ENCODE measurements at places on chromosomes 6 and 20. TPM values are rescaled to one million over a fixed set of nuclear protein-coding genes. Genes with fewer than 3 reads are reported as not detected.

DNA sequence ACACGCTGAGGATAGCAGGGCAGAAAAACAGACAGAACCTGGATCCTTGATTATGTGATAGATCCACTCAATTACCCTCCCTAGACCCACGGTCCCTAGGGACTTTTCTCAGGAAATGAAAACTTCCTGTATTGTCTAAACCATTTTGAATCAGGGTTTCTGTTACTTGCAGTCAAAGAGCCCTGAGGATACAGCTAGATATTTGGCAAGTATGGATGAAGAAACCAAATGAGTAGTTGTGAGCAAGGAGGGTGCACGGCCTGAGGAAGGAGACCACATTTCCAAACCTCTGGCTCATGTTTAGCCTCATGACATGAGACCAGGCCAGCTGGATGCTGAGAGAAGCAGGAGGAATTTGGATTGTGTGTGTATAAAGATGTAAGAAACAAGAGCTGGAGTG is 91.6 kb downstream of the MRPL14 start:
- no peak for DNase-seq

DNA sequence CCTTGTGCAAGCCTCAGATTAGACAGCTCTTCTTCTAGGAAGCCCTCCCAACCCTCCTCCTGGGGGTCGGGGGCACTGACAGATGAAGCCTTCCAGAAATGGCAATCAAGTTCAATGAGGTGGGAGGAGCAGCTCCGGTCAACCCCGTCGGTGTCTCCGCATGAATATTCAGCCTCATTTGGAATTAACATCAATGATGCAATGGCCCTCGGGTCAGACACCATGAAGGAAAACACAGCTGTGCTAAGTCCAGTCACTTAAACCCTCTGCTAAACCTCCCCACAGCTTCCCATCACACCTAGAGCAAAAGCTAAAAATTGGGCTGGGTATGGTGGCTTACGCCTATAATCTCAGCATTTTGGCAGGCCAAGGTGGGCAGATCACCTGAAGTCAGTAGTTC is 36.5 kb downstream of the ZNF217 start:
- no peak for DNase-seq

DNA sequence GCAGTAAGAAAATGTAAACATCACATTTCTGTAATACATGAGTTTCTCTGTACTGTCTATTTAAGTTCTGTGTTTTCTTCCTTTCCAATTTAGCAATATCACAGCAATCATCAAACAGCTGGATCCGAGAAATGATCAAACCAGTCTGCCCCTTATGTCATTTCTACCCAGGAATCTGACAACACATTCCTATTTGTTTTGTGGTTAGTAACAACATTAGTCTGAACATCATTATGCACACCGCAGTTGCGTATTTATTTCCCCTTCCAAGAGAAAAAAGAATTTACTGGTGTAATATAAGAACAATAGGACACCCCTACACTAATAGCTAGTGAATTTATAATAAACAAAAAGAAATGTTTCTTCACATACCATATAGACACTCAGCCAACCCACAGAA is 179.5 kb downstream of the BTBD9 start:
- no peak for DNase-seq

- DNase-seq, result peak; percentile 35
These were observed 621 bp downstream of the NOL7 start for GRCh38 chr6:13615792-13616120.

DNA sequence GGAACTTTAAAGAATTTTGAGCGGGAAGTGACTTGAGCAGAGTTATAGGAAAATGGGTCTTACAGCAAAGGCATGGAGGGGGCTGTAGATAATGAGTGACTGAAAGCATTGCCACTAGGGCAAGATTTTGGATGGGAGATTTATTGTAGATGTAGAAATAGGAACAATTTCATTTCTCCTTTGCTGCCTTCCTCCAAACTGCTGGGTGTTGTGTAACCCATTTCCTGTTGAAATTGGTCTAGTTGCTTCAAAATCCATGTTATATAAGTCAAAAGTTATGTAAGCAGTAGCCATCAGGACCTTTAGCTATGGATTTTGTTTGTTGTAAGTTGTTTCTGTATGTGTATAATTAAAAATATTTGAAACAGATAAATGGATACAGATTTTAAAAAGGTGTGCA is 11.1 kb downstream of the YWHAB start:
- DNase-seq, result no peak

DNA sequence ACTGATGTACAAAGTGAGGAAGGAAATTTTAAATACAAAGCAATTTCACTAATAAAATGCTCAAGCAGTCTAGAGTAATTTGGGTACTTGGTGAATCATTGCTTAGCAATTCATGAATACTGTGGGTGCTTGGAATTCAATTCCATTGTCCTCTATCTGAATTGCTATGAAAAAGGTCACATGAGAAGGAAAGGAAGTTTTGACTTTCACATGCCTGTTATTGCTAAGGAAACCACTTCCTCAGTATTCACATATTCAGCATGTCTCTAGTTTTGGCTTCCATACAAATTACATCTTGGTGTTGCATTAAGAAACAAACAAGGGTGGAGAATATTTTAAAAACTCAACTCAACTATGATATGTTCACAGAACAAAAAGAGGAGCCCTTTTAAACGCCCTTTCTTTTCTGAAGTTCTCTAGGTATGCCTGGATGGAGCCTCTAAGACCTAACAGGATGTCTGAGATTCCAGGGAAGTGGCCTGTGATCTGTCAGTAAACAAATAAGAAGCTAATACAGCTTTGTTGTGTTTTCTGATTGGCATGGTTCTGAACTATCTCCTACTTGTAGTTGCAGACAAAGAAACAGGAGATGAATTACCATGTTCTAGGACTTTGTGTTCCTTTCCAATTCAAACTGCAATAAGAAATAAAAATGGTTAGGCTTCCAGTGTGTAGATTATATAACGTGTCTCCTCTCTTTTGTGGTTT is 190.4 kb downstream of the OGFRL1 start:
- DNase-seq, result no peak

DNA sequence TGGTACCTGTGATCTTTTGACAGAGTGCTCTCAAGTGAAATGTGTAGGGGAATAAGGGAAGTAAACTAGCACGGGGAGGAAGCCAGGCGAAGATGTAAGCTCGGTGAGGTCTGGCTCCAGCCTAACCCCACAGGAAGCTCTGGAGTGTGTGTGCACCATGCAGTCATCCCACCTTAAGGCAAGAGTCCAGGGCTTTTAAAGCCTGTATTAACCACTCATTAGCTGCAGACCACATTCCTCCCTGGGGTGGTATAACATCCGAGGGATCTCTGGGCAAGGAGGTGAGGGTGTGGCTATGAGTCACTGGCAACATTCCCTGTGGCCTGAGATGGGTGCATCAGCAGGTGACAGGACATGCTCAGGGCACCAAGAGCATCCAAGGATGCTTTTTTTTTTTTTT is 12.5 kb upstream of the RANBP9 start:
- DNase-seq, result no peak

DNA sequence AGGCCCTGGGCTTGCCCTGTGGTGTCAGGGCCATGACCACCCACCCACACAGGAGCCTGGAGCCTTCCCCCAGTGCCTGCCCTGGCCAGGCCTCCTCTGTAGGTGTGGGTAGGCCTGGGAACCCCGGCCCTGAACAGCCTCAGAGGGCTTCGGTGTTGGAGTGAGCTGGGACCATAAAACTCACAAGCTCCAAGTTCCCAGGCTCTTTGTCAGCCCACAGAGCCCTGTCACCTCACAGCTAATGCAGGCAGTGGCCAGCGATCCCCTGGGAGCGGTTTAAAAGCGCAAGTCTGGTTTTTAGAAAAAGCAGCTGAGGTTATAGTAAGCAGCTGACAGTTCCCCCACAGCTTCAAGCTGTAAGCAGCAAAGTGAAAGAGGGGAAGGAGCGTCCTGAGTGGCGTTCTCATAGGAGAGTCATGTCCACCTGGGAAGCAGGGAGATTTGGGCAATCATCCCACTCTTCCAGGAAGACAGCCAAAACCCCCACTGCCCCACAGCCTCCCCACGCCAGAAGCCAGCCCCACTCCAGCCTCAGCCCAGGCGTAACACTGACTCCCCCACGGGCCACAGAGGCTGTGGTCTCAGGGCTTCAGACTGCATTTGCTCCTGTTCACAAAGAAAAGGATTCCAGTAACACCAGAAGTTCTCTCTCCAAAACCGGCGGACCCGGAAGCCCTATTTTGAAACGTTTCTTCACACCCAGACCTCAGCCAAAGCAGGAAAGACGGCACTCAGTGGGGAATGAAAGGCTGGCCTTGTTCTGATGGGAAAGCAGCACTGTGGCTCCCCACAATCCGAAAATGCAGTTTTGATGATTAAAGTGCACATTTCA is 34.3 kb upstream of the FOXC1 start:
- DNase-seq, result no peak

GRCh38 chr6:158503846-158504245 is 56.0 kb upstream of the TMEM181 start:
- no peak for DNase-seq

DNA sequence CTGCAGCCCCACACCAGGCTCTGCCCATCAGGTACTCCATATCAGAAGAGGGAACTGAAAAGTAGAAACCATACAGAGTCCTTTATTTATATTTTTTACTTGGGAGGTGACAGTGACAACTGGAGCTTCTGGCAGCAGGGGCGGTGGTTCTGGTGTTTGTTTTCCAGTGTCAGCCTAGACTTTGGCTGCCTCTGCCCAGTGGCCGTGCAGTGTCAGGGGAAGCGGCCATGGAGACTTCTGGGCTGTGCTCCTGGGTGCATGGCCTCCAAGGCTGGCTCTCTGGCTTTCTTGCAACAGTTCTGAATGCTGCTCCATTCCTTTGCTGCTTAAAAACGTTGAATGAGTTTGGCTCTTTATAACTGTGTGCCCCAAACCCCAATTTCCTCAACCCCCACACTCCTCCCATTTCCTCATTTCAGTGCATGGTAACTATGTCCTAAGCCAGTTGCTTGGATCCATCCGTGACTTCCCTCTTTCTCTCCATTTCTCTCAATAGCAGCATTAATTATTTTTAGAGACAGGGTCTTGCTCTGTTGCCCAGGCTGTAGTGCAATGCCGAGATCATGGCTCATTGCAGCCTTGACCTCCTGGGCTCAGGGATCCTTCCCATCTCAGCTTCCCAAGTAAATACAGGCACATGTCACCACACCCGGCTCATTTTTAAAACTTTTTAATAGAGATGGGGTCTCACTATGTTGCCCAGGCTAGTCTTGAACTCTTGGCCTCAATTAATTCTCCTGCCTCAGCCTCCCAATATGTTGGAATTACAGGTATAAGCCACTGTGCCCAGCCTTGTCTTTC is 141.1 kb upstream of the SGK1 start:
- DNase-seq, result no peak

GRCh38 chr6:21524201-21524600 is 69.3 kb upstream of the SOX4 start:
- no peak for DNase-seq

DNA sequence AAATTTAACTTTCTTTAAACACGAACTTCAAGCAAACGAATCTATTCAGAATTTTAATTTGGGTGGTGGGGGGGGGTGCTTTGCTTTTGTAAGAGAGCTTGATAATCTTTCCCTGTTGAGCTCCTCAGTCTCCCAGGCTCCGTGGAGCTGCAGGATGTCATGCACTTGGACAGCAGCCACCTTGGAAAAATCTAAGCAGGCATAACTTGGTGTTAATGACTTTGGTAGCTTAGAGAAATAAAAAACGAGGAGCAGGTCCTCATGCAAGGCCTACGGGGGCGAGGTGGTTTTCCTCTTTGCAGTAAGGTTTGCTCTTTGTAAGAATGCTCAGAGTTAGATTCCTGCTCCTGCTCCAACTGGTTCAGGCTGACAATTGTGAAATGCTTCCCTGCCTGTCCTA is 102.3 kb downstream of the EDN1 start:
- no peak for DNase-seq

GRCh38 chr20:63047267-63047666 is 40.5 kb upstream of the BHLHE23 start:
- no peak for DNase-seq

DNA sequence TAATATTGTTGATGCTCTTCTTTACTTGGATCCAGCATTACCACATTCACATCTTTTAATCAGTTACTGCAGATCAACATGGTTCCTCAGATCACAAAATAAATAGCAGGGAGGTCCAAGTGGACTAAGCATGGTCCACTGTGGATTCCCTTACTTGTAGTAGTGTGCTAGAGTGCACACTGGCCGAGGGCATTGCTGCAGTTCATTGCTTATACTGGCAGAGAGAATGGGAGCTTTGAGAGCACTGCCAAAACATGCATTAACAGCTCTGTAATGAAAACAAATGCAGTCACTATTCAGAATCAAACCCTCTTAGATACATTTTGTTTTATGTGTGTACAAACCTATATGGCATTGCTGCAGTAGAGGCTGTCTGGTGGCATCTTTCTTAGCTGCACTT is 471.5 kb downstream of the CD109 start:
- DNase-seq, result no peak

The RNF146 gene
- 25.1 TPM for polyA plus RNA-seq

The LY6G6C gene
- not detected for polyA plus RNA-seq

The MMP24OS gene
- polyA plus RNA-seq, result 5.1 TPM

The BTN1A1 gene
- not detected for polyA plus RNA-seq

The RPP40 gene
- 8.8 TPM for polyA plus RNA-seq

The CAP2 gene
- not detected for polyA plus RNA-seq

The EMILIN3 gene
- polyA plus RNA-seq, result not detected

The CLDN20 gene
- polyA plus RNA-seq, result not detected

The VGLL2 gene
- not detected for polyA plus RNA-seq

Measured in immature natural killer cell (primary cell).